ENCODE measurements at places on chromosomes 13 and 19. TPM values are rescaled to one million over a fixed set of nuclear protein-coding genes. Genes with fewer than 3 reads are reported as not detected.

GRCh38 chr19:18204394-18205199 is 755 bp upstream of the RAB3A start:
- DNase-seq, result peak; percentile 87
- peaks cover 10% of the 10 kb centered on the region for H3K4me1 ChIP-seq
- H3K27me3 ChIP-seq, result no peaks in the 10 kb centered on the region

- no peak for DNase-seq
- H3K4me3 ChIP-seq, result no peak overlapping the region
- H3K27me3 ChIP-seq, result no peaks in the 10 kb centered on the region
- no peak overlapping the region for H3K27ac ChIP-seq
- no peaks in the 10 kb centered on the region for H3K4me1 ChIP-seq
- no peaks in the 10 kb centered on the region for H3K36me3 ChIP-seq
These were observed 504.4 kb downstream of the FGF9 start for GRCh38 chr13:22175241-22175640.

- H3K27me3 ChIP-seq, result no peaks in the 10 kb centered on the region
- H3K36me3 ChIP-seq, result no peaks in the 10 kb centered on the region
- H3K4me1 ChIP-seq, result peaks cover 23% of the 10 kb centered on the region
- H3K27ac ChIP-seq, result peak overlapping the region; percentile 89
- DNase-seq, result no peak
These were observed 11.5 kb upstream of the ILF3 start for GRCh38 chr19:10642473-10643171.

DNA sequence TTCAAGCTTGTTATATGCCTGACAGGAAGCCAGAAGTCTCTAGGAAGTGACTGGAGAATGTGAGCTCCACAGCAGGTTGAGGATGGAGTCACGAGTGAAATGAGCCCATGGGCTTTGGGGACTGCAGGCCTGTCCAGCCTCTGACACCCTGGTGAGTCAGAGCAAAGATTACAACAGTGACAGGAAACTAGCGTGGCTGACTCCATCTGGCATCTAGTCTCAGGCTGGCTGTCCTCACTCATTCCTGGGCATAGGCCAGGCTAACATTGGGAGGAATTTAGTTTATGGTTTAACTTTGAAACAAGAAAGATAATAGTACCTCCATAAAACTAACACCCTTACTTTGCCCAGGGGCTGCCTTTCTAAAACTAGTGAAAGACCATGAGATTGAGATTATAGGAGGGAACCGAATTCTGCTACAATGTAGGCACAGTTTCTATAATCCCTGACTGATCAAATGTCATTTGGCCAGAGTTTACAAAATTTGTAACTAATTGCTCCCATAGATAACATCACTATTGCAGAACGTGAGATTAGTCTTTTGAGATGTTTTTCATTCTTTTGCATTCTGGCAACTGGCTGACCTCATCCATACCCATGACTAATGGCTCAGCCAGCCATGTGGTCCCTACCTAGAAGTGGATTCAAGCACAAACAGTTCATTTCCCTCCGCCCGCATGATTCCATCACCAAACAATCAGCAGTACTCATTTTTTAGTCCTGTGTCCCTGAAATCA is 28.4 kb downstream of the PSG1 start:
- no peak for DNase-seq
- H3K27ac ChIP-seq, result no peak overlapping the region
- H3K27me3 ChIP-seq, result no peaks in the 10 kb centered on the region

DNA sequence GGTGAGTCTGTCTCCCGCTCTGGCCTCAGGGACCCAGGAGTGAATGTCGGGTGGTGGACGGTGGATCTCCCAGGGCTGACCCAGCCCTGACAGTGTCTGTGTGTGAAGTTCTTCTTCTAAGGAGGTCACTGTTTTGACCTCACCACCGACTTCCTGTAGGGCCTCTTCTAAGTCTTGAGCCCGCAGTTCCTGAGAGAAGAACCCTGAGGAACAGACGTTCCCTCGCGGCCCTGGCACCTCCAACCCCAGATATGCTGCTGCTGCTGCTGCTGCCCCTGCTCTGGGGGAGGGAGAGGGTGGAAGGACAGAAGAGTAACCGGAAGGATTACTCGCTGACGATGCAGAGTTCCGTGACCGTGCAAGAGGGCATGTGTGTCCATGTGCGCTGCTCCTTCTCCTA is at the start of gene SIGLEC7:
Gene SIGLEC7 (plus strand): TSS at position 183 of the 400 bp plus-strand sequence. CDS start 69 bp downstream, at position 252.
- no peak for DNase-seq
- H3K36me3 ChIP-seq, result no peaks in the 10 kb centered on the region
- H3K4me1 ChIP-seq, result no peaks in the 10 kb centered on the region
- no peak within 1 kb of the TSS for H3K4me3 ChIP-seq
- H3K27ac ChIP-seq, result no peak within 1 kb of the TSS

- no peaks in the 10 kb centered on the region for H3K27me3 ChIP-seq
- DNase-seq, result no peak
- H3K4me1 ChIP-seq, result peaks cover 8% of the 10 kb centered on the region
- H3K36me3 ChIP-seq, result no peaks in the 10 kb centered on the region
- no peak overlapping the region for H3K27ac ChIP-seq
These were observed 16.3 kb downstream of the FAM187B start for GRCh38 chr19:35212241-35212640.

- DNase-seq, result no peak
- no peaks in the 10 kb centered on the region for H3K36me3 ChIP-seq
- no peak overlapping the region for H3K4me3 ChIP-seq
- no peaks in the 10 kb centered on the region for H3K4me1 ChIP-seq
These were observed 1094.7 kb downstream of the UQCRFS1 start for GRCh38 chr19:28118235-28118634.

- H3K4me1 ChIP-seq, result peaks cover 7% of the 10 kb centered on the region
- H3K27ac ChIP-seq, result no peak overlapping the region
- H3K36me3 ChIP-seq, result no peaks in the 10 kb centered on the region
- no peaks in the 10 kb centered on the region for H3K27me3 ChIP-seq
- DNase-seq, result peak; percentile 58
- no peak overlapping the region for H3K4me3 ChIP-seq
These were observed 6.1 kb downstream of the IL4I1 start for GRCh38 chr19:49890349-49891311.

DNA sequence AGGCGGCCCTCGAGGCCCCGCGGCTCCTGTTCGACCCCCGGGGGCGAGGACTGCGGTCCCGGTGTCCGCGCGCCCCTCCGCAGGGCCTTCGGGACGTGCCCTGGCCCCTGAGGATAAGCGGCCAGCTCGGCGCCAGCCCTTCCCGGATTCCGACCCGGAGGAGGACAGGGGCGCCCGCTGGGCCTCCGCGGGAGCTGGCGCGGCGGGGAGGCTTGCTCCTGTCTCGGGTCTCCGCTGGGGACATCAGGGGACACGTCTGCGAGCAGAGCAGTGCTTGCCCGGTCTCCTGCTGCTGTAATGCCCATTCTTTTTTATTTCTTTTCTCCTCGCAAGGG is 829 bp downstream of the B3GLCT start:
- H3K4me3 ChIP-seq, result peak overlapping the region; percentile 97
- H3K27me3 ChIP-seq, result no peaks in the 10 kb centered on the region
- H3K4me1 ChIP-seq, result peaks cover 9% of the 10 kb centered on the region
- no peaks in the 10 kb centered on the region for H3K36me3 ChIP-seq

- H3K4me3 ChIP-seq, result no peak overlapping the region
- DNase-seq, result no peak
- H3K27me3 ChIP-seq, result no peaks in the 10 kb centered on the region
- no peaks in the 10 kb centered on the region for H3K36me3 ChIP-seq
- no peak overlapping the region for H3K27ac ChIP-seq
- H3K4me1 ChIP-seq, result no peaks in the 10 kb centered on the region
These were observed 124.8 kb upstream of the KLF12 start for GRCh38 chr13:74258961-74259360.

DNA sequence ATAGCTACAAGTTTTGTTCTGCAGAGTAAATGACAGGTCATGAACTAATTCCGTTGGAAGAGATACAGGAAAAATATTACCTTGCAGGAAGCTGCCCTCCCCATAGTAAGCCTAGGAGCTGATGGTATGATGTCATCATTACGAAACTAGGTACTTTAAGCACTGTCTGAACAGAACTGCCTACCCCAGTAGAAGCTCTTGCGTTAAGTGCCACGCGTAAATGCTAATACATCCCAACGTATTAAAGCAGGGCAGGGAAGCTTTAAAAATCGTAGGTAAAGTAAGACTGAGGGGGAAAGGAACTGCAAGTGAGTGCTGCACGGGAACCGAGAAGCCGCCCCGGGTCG is 572 bp downstream of the UGGT2 start:
- no peaks in the 10 kb centered on the region for H3K36me3 ChIP-seq
- H3K27ac ChIP-seq, result peak overlapping the region; percentile 83
- H3K4me3 ChIP-seq, result peak overlapping the region; percentile 78
- no peaks in the 10 kb centered on the region for H3K4me1 ChIP-seq
- peak; percentile 70 for DNase-seq

DNA sequence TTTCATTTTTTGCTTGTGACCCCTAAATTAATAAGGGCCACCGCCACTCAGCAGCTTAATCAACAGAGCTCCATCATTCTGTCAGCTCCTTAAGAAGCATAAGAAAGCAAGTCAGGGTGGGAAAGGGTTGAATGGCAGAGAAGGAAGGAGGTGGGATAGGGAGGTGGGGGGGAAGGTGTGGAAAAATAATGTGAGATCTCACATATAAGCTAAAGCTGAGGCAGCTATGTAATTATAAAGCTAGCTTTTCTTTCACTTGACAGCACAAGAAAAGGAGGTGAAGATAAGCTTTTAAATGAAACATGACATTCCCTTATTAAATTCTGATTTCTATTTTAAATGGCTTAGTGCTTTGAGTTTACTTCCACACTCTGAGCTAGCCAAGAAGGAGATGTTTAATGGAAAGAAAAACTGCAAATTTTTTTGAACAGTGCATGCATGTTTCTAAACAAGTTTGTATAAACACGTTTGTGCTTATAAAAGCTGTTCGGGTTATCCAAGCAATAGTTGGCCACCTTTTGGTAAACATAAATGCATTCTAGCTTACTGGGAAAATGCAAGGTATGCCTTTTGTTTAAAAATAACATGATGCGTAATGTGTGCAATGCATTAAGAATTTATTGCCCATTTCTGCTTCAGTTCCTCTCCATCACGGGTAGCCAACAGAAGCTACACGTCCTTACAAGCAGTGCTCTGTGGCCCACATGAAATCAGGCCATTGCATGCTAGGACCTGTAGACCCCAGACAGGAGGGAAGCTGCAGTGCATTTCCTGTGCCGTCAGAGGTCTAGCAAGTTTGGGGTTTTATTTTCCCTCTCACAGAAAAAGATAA is 96.2 kb downstream of the LHFPL6 start:
- H3K4me1 ChIP-seq, result no peaks in the 10 kb centered on the region
- no peak for DNase-seq
- no peak overlapping the region for H3K27ac ChIP-seq
- H3K4me3 ChIP-seq, result no peak overlapping the region

DNA sequence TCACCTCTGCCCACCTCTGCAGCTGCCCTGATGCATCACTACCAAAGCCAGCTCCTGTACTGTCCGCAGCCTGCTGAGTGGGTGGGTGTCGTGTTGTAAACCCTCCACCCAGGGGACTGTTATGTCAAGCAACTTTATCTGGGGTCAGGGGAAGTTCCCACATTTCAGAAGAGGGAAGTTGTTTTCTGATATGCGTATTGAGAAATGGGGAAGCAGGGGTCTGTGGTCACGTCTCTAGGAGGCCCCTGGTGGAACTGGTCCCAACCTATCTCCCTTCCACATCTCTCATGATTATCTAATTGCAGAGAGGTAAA is 31.2 kb downstream of the CLEC17A start:
- no peaks in the 10 kb centered on the region for H3K27me3 ChIP-seq
- no peak overlapping the region for H3K4me3 ChIP-seq
- H3K27ac ChIP-seq, result no peak overlapping the region
- H3K4me1 ChIP-seq, result no peaks in the 10 kb centered on the region

GRCh38 chr13:110168999-110169933 is 137.7 kb downstream of the COL4A1 start:
- H3K4me3 ChIP-seq, result no peak overlapping the region
- peak overlapping the region; percentile 73 for H3K27ac ChIP-seq
- no peaks in the 10 kb centered on the region for H3K36me3 ChIP-seq
- peak; percentile 20 for DNase-seq
- peaks cover 4% of the 10 kb centered on the region for H3K4me1 ChIP-seq
- H3K27me3 ChIP-seq, result no peaks in the 10 kb centered on the region

The SH2D3A gene
- total RNA-seq, result 14.8 TPM

The ZNF223 gene
- 12.9 TPM for total RNA-seq

The LRRC8E gene
- 4.5 TPM for total RNA-seq

The IGFL2 gene
- 15.2 TPM for total RNA-seq

The GMIP gene
- 5.6 TPM for total RNA-seq

The CGB5 gene
- total RNA-seq, result 1.9 TPM

The PGPEP1 gene
- 36.1 TPM for total RNA-seq

The SLC7A1 gene
- 16.2 TPM for total RNA-seq

The SPRYD7 gene
- 10.3 TPM for total RNA-seq

The IFNL1 gene
- not detected for total RNA-seq

The CYP4F8 gene
- not detected for total RNA-seq

The MYO1F gene
- total RNA-seq, result 0.13 TPM

The ETV2 gene
- 1.0 TPM for total RNA-seq

Data from hepatocyte (in vitro differentiated cells).